ENCODE measurements at places on chromosomes 1 and 21. TPM values are rescaled to one million over a fixed set of nuclear protein-coding genes. Genes with fewer than 3 reads are reported as not detected.

LCE6A gene
- total RNA-seq = not detected

NKAIN1 gene
- not detected for total RNA-seq

NT5C1A gene
- total RNA-seq = not detected

DNA sequence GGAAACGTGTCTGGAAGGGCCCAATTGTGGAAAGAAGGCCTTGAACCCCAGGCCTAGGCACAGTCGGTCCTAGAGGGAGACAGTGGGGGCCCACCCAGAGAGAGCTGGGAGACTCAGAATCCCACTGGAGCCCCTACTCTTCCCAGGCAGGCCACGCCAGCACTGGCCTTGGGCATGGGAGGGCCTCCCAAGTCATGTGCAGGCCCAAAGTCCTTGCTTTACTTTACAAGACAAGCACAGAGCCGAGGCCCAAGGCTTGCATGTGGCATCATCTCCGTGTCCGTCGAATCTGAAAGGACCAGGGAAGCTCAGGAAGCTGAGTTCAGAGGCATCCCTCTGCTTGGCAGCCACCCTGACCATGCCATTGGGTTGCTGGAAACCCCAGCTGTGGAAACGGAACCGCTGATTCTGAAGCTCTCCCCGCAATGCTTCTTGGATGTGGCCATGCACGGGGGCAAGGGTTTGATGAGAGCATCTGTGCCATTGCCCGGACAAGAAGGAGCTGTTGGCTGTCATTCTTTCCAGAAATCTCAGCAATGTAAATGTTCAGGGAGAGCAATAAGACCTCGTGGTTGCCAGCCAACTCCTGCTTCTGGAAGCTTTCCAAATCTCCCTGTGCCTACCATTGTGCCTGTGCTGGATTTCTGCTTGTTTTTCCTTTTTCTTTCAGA, 32.8 kb downstream of the ABCG1 start:
- DNase-seq = no peak
